ENCODE measurements at places on chromosomes 11 and 22.

- peaks cover 21% of the 10 kb centered on the region for H3K27me3 ChIP-seq
- H3K4me1 ChIP-seq: no peaks in the 10 kb centered on the region
- DNase-seq: no peak
- no peak overlapping the region for H3K4me3 ChIP-seq
- no peak overlapping the region for H3K27ac ChIP-seq
These were observed 15.3 kb downstream of the PTPN5 start for GRCh38 chr11:18776324-18776723.

- no peak for DNase-seq
- no peaks in the 10 kb centered on the region for H3K27me3 ChIP-seq
- no peaks in the 10 kb centered on the region for H3K36me3 ChIP-seq
- H3K27ac ChIP-seq: no peak overlapping the region
- no peak overlapping the region for H3K4me3 ChIP-seq
These were observed 228.9 kb upstream of the SORL1-AS1 start for GRCh38 chr11:121681550-121682268.

GRCh38 chr22:25754527-25755202, 12.7 kb downstream of the MYO18B start:
- no peak for DNase-seq
- peaks cover 3% of the 10 kb centered on the region for H3K27me3 ChIP-seq
- no peak overlapping the region for H3K4me3 ChIP-seq
- no peaks in the 10 kb centered on the region for H3K4me1 ChIP-seq

DNA sequence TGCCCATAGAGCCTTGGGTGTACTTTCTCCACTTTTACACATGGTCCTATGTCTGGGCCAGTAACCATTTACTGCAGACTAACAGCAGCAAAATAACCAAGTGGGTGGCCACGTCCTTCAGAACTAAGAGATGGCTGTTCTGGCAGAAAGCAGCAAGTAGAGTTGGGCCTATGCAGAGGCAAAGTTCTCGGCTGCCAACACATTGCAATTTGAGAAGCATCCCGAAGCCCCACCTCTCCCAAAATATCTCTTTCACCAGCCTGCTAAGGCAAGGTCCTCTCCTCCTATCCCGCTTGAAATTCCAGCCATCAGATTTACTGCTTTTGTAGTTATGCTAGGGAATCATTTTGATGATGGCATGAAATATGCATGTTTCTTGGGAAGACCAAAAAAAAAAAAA, 118.5 kb upstream of the APOA1 start:
- H3K36me3 ChIP-seq: peaks cover 2% of the 10 kb centered on the region
- no peaks in the 10 kb centered on the region for H3K27me3 ChIP-seq
- no peak overlapping the region for H3K4me3 ChIP-seq
- no peak for DNase-seq
- peaks cover 7% of the 10 kb centered on the region for H3K4me1 ChIP-seq
- no peak overlapping the region for H3K27ac ChIP-seq

GRCh38 chr11:87125257-87125656, 87.5 kb downstream of the TMEM135 start:
- no peak for DNase-seq
- no peak overlapping the region for H3K27ac ChIP-seq
- H3K4me3 ChIP-seq: no peak overlapping the region

- H3K27ac ChIP-seq: peak overlapping the region; percentile 57
- no peaks in the 10 kb centered on the region for H3K27me3 ChIP-seq
These were observed 412.9 kb downstream of the TBC1D22A start for GRCh38 chr22:47175151-47176025.
